ENCODE measurements at places on chromosomes 7 and 10.

GRCh38 chr7:44824894-44825526 lies 22.9 kb downstream of the H2AZ2 start:
- no peak for DNase-seq

DNA sequence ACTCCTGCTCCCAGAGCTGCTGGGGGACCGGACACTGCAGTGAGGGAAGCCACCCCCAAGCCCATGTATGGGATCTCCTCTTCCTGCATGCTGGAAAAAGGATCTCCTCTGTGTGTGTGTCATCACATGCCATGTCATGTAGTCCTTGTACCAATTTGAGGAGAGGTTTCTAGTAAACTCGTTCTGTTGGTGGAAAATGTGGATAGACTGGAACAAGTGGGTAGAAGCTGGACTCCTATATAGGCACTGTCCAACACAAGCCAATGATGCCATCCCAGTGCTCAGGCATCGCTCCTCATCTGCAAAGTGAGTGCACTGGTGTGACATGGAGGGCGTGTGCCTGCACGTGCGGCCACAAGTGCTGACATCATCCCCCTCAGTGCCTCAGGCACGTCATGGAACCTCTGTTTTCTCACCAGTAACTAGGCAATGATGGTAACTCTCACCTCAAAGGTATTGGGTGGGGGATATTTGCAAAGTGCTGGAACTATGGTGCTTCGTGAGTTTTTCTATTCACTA lies 19.3 kb downstream of the MYO1G start:
- no peak for DNase-seq

DNA sequence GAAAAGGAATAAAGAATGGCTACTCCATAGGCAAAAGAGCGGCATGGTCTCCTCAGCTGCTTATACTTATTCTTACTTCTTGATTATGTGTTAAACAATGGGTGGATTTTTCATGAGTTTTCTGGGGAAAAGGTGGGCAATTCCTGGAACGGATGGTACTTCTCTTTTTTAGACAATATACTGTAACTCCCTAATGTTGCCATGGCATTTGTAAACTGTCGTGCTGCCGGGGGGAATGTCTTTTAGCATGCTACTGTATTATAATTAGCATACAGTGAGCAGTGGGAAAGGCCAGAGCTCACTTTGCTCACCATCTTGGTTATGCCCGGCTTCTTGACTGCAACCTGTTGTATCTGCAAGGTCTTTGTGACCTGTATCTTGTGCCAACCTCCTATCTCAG lies 372.1 kb upstream of the AKR1E2 start:
- DNase-seq: no peak

- no peak for DNase-seq
These were observed 177.6 kb downstream of the GNAI1 start for GRCh38 chr7:80312139-80312661.

DNA sequence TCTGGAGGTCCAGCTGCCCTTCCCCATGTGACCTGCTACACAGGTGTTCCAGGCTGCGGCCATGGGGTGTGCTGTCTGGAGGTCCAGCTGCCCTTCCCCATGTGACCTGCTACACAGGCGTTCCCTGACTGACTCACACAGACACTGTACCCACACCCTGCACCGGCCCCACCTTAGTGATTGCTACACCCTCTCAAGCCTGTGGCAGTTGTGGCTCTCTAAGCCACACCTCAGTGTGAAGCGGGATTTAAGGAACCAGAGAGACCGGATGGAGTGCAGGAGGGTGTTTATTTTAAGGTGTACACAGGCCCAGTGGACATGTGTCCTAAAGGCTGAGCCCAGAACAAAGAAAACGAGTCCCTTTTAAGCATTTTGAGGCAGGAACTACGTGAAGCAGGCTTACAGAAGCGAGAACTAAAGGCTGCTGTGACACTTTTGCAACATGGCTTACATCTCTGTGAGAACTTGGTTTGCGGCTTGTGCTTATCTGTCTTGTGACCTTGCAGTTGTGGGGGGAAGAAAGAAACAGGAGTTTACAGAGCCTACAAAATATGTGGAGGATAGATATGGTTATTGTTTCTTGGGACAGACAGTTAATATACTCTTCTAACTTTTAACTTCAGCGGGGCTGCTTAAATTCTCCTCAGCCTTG lies 326.4 kb downstream of the PAXIP1 start:
- no peak for DNase-seq

- DNase-seq: no peak
These were observed 58.0 kb upstream of the STRIP2 start for GRCh38 chr7:129376076-129376777.

GRCh38 chr7:157124690-157125089 lies 14.0 kb upstream of the UBE3C start:
- DNase-seq: no peak

DNA sequence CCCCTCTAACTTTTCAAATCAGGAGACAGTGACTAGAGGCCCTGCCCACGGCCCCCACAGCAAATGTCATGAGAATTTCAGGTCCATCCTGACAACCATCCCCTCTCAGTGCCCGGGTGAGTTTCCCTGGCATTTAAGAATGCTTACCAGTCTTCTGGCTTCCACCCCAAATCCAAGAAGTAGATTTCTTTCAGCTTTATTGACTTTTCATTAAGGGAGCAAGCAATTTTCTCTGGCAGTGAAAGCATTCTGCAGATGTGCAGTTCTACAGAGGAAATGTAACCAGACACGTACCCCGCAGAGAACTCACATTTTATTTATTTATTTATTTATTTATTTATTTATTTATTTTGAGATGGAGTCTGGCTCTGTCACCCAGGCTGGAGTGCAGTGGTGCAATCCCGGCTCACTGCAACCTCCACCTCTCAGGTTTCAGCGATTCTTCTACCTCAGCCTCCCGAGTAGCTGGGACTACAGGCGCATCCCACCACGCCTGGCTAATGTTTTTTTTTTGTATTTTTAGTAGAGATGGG lies 120.9 kb upstream of the KCTD7 start:
- no peak for DNase-seq

DNA sequence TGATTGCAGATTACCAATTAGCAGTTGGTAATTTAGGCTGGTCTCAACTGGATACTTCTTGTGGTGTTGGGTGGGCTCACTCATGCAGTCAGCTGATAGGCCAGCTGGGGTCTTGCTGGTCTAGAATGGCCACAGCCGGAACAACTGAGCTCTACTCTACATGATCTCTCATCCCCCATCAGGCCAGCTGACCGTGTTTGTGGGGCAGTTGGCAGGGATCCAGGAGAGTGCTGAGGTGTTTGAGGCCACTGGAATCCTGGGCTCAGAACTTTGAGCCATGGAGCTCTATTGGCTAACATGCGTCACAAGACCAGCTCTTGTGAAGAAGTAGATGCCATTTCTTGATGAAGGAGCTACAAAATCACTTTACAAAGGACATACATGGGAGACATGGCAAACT lies 242.4 kb downstream of the GFRA1 start:
- no peak for DNase-seq

- no peak for DNase-seq
These were observed 409.1 kb upstream of the ANKRD30A start for GRCh38 chr10:36716291-36716690.

DNA sequence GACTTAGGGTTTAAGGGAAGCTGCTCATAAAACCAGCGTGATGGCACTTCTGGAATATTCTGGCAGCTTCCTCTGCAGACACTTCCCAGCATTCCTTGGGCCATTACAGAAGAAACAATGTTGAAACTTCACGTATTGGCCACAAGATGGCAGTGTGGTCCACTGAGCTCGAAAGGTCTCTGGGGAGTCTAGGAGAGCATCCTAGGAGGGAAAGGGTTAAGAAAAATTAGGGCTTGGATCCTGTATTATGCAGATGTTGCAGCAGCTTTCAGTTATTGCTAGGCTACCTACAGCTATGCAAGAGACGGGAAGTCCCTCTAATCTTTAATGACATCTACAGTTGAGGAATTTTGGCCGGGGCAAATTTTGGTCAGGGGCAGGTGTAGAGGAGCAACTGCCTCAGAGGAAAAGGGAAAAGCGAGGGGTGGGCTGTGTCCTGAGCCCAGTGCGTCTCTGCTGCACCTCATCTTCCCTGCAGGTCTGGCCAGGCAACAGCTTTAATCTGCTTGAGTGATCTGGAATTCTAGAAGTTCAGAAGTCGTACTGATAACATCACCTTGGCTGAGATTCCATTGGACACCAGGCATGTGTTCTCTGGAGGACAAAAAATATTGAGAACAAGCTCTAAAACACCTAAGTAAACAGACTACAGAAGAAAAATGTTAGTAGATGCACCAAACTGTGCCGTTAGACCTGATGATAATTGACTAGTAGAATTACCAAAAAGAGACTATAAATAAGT lies 220.8 kb upstream of the PRSS58 start:
- DNase-seq: no peak

DNA sequence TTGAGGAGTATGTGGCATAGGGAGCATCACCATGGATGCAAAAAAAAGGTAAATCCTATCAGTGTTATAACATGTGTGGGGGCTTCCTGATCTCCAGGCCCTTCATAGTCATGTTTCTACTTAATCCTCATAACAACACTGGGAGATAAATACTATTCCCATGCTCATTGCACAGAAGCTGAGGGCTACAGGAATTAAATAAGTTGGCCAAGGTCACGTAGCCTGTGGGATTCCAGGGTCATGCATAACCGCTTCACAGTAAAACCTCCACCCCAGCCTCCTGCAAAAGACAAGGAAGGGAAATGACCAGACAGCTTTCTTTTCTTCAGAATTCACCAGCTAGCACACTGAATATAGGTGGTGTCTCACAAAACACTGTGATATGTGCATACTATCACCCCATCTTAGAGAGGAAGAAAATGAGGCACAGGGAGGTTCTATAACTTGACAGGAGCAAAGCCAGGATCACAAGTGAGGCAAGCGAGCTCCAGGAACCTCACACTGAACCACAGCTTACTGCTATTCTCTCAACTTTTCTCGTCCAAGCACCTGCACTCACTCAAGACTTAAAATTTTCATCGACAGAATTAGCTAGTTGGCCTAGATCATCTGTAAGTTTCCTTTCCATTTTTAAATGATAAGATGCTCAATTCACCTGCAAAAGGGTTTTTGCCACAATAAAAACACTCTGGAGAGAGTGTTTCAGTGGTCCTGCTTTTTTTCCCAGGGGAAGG lies 13.4 kb downstream of the JAZF1 start:
- DNase-seq: no peak

DNA sequence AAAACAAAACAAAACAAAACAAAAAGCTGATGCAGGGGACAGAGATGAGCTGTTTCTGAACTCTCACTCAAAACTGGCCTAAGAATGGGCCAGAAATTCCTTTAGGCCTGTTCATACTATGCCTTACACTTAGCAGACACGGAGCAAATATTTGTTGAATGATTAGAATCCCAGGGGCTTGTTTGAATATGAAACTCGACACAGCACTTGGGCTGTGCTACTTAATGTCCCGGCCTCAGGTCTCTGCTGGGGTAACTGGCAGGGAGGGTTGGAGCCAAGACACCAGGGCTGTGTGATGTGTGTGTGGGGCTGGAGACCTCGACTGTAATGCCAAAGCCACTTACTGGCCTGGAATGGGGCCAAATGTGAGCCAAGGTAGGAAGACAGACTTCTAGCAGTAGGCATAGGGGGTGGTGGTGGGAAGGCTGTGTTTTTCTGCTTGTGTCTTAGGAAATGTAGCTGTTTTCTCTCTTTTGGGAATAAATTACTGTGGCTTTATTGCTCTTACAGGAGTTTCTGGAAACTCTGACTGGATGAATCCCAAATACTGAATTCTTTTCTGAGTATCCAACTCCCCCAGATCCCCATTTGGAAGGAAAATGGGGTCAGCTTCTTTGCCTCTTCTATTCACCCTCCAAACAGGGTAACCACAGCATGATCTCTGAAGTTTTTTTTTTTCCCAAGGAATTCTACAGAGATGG lies 66.7 kb downstream of the EMX2 start:
- DNase-seq: no peak

DNA sequence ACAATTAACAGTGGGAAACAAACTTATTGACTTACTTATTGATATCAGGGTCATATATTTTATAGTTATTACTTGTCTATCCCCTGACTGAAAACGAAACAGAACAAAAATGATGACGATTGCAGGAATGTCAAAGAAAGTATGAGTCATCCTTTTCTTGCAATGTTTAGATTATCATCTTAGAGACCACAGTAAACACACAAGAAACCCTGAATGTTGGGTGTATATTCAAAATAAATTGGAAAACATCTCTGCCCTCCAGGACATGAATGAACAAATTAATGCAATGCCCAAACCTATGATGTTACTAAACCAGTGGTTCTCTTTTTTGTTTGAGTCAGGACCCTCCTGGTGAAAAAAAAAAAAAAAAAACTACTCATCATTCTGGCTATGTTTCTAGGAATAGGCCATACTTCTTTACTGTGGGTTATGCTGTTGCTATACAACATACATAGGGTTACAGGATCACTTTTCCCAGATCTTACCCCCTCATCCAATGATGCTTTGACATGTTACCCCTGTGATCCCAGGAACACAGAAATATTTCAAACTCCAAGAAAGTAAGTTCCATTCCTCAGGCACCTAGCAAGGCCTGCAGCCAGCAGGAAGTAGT lies 623.4 kb upstream of the IGFBP3 start:
- no peak for DNase-seq

- no peak for DNase-seq
These were observed 37.3 kb downstream of the DNAH11 start for GRCh38 chr7:21580073-21580521.

- no peak for DNase-seq
These were observed 3.6 kb downstream of the CASP7 start for GRCh38 chr10:113683300-113683699.

GRCh38 chr7:50768485-50769474 lies 13.9 kb downstream of the GRB10 start:
- no peak for DNase-seq

GRCh38 chr7:84236398-84236797 lies 41.8 kb upstream of the SEMA3A start:
- no peak for DNase-seq

GRCh38 chr10:81414038-81414437 lies 461.0 kb upstream of the NRG3 start:
- no peak for DNase-seq

- DNase-seq: no peak
These were observed 4.8 kb downstream of the FGFR2 start for GRCh38 chr10:121593281-121594075.

DNA sequence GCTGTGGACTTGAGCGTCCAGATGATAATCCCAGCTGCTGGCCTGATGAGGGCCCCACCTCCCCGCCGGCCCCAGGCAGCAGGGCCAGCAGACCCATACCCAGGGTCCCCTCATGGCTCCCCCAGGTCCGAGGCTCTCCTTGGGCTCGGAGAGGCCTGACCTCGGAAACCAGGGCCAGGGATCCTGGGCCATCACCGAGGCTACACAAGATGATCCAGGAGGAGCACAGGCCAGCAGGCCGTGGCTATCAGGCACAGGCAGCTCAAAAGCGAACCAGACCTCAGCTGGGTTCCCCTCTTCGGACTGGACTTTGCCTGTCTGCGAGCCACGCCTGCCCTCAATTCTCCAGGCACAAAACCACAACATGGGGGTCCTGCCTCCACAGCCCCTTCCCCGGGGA lies 17.4 kb downstream of the PDGFA start:
- no peak for DNase-seq
